Stimulated activated CD4-positive, alpha-beta T cell treated with anti-CD3 and anti-CD28 coated beads, TNF-alpha, amount 100 ng/mL, for 1 hour (primary cell): ENCODE measurements at places on chromosomes 12 and 14.

- no peak for DNase-seq
Observed at GRCh38 chr14:74661726-74662450, 49.9 kb upstream of the LTBP2 start.

DNA sequence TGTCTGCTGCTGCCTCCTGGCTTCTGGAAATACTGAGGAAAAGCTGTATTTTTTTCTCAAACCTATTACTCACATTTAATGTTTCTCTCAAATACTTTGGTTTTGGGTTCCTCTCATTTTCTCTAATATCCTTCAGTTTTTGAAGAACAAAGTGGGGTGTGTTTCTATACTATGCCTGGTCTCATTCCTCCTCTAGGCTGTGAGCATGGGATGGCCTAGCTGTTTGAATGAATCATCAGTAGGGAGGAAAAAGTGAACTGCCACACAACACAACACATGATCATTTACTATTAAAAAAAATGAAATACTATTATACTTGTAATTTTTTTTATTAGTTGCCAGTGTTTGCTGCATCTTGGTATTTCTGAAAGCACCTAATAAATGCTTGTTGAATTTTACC, 11.3 kb upstream of the SMCO3 start:
- no peak for DNase-seq

DNA sequence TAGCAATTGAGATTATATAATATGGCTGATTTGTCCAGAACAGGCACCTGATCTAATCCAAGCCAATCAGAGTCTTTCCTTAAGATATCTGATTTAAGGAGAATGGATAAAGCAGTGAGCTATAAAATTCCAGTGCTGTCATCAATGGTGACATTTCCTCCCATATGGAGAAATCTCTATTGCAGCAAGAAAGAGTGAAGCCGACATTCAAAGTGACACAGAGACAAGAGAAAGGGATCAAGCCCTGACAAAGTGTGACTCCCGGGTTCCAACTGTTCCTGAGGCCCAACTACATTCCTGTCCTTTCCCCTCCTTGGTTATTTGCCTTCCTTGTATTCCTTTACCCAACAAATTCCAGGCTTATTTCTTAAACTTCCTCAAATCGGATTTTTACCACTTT, 430.0 kb upstream of the SOX5 start:
- DNase-seq: no peak

DNA sequence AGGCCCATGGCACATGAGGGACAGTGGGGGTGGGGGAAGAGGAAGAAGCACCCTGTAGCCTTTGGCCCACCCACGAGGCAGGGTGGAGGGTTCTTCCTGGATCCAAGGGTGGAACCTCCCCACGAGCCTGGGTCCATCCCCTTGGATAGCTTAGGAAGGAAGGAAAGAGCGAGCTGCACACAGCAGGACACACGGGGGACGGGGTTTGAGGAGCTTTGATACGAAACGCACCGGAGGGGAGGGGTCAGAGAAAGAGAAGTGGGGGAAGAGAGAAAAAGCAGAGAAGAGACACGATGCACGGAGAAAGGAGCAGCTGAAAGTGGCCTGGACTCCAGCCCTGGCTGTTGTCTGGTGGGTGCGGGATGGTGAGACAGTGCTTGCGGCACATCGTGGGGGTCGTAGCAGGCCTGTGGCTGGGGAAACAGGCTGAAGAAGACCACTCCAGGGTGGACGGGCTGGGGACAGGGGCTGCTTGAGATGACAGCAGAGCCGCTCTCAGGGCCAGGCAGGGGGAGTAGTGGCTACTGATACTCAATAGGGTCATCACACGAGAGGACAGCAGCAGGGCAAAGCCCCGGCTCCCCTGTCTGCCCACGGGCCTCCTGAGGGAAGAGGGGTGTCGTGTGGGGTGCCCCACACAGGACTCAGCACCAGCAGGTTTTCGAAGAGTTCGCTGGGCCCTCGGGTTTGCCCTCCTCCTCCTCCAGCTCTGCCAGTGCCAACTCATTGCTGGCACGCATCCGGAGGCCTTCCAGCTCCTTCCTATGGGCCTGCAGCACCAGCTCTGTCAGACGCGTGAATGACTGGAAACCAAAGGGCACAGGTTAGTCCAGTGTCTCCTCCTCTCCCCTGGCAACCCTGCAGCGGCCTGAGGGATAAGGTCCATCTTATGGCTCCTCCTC, 5.4 kb upstream of the GPX2 start:
- no peak for DNase-seq

DNA sequence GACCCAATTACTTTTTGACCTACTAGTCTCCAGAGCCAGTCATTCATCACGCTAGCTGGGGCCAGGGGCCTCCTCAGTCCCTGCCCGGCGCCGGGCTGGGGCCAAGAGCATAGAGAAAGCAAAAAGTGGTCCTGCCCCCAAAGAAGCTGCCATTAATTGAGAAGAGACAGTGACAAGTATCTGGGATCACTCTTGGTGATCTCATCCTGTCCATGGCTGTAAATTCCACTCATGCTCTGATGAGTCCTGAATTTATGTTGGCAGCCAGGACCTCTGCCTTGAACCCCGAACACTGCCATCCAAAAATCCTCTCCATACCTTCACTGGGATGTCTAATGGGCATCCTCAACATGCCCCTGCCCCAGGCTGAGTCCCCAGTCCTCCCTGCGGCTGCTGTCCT, 34.4 kb upstream of the DLK1 start:
- DNase-seq: no peak

- DNase-seq: no peak
Observed at GRCh38 chr14:89618330-89618708, 201.3 kb upstream of the FOXN3 start.

- DNase-seq: no peak
Observed at GRCh38 chr14:61322011-61322798, 826 bp downstream of the PRKCH start.

DNA sequence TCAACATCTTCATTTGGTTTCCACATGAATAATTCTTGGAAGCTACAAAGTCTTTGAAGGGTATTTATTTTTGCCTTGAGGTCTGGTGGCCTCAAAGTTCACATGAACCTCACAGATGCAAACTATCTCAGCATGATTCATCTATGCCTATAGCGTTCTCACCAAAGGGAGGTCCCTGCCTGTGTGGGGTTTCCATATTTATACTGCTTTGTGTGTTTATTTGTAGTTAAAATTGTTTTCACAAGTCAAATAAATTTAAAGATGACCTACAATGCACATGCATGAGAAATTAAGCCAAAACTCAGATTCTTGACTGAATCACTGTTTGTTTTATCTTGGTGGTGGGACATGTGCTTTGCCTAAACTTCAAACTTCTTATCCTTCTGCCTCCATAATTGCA, 176.7 kb downstream of the PPM1H start:
- DNase-seq: no peak

DNA sequence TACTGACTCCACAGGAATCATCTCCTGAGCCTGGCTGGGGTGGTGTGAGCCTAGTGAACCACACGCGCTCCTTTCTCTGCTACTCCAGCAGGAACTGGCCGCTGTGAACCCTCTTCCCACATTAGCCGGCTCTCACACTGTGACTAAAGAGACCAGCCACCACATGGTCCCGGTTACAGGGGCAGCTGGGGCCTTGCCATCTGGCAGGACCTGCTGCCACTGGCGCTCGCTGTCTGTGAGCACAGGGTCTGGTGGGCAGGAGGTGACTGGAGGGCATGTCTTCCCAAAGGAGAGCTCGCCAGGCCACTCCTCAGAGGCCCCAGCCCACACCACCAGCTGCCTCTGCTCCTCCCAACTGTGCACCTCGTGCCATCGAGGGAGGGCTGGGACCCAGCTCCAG, 99.3 kb downstream of the SINHCAF start:
- no peak for DNase-seq

DNA sequence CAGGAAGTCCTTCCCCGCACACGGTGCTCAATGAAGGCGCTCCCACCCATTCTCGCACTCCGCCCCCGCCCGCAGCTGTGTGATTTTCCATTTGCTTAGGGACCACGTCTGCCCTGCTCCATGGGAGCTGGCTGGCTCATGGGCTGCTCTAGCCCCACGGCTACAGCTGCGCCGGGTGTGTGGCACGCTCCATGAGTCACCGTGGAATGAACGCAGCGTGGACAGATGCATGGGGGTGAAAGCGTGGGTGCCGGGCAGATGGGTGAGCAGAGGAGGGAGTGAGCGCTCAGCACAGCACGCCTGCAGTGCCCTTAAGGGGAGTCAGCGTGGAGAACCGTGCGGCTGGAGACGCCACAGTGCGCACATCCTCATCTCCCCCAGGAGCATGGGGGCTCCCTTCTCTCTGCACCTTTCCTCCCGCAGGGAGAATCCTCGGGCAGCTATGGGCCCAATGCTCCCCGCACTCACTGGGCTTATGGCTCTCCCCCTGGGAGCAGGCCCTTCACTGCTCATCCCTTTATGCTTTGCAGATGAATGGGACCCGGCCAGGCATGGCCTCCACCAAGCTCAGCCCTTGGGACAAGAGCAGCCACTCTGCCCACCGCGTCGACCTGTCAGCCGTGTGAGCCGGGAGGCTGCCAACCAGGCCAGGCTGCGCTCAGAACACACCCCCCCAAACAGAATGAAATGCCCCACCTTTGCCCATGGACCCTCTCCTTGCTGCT, 185.1 kb downstream of the ADGRD1 start:
- DNase-seq: no peak

DNA sequence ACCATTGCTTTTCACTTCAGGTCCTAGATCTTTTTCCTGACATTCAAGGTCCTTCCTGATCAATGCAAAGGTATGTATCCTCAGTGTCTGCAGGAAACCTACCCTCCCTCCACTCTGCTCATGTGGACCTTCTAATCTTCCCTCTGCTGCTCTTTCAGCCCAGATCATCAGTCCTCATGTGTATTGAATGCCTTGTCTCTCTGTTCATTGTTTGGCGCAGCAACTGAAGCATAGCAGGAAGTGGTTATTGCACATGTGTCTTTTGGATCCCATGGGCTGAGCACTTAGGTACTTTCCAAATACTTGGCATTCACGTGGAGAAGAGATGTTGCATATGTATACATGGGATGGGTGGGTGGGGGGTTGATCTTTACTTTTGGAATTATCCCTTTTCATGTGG, 4.3 kb upstream of the NIN start:
- DNase-seq: no peak

DNA sequence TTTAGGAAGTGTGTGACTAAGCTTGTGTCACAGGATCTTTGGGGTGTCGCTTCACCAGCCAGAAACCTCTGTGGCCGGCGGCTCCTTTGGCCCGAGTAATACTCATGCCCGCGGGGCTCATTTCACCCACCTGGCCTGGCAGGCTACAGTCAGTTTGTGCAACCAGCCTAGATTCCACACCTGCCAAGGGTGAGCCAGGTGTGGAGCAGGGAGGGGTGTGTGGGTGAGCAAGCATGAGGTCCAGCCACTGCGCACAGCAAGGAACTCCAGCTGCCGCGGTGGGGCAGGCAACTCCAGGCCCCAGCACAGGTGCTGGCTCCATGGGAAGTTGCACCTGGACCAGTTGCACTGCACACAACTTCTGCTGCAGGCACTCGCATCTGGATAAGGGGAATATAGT, 462.3 kb upstream of the LRFN5 start:
- no peak for DNase-seq

DNA sequence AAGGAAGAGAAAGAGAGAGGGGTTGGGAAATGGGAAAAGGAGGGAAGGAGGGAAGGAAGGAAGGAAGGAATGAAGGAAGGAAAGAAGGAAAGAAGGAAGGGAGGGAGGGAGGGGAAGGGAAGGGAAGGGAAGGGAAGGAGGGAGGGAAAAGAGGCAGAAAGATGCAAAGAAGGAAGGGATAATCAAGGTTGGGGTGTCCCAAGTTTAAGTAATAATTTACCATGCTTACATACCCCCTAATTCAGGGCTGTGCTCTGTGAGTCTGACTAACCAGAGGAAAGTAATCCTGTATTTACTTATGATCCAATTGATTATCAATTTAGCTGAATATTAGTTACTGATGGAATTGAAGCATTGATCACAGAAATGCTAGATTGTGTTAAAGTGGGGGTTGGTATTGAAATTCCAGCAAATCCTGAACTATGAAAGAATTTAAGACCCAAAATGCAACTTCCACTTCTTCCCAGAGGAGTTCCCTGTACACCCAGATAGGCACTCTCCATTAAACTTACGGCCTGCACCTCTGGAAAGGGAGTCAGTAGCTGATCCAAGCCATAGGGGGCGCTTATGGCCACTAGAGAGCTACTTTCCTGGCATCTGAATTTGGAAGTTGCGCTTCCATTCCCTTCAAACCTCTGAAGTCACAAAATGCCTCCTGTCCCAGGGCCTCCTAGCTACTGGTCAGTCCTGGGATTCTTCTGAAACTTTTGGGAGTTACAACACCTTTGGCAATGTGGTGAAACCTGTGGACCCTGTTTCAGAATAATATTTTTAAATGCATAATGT, 162.7 kb upstream of the PWP1 start:
- no peak for DNase-seq

GRCh38 chr14:90484291-90484690, 87.5 kb downstream of the CALM1 start:
- no peak for DNase-seq

DNA sequence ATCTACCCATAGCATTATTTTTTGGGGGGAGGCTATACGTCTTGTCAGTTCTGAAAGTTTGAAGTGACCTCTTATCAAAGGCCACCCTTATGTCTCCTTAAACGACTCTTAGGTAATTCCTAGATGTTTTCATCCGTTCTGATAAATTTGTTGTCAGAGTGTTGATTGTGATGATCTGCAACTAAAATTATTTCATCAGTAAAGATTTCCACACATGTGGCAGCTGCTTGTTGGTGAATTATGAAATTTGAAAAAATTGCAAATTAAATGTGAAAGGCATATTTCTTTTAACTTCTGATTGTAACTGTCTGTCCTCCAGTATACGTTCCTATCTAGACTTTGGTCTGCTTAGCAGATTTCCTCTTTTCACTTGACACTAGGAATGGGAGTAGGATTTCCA, 1.4 kb downstream of the ADIPOR2 start:
- no peak for DNase-seq

DNA sequence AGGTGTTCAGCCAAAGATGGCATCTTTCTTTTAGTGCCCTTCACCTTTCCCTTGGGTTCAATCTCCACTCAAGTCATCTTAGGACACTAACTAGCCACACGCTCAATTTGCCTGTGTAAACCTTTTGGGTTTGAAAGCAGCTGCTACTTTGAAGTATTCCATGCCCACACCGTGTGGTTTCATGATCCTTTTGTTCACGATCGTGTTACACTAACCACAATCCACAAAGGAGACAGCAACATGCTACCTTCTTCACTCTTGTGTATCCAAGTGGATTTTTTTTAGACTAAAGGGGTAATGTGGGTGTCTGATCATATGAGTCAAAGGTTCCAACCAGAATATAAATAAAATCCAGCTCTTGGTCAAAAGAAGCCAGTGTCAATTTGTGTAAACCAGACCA, 122.7 kb upstream of the FAR2 start:
- DNase-seq: no peak

DNA sequence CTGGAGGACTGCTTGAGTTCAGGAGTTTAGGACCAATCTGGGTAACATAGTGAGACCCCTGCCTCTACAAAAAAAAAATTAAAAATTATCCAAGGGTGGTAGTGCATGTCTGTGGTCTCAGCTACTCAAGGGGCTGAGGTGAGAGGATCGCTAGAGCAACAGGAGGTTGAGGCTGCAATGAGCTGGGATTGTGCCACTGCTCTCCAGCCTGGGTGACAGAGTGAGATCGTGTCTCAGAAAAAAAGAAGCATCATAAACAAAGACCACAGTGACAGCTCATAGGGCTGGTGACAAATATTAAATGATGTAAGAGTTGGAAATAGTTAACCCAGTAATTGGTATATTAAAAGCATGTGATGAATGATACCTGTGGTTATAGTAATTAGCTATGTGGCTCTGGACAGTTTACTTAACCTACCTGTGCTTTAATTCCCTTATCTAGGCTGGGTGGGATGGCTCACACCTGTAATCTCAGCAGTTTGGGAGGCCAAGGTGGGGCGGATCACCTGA, 68.0 kb downstream of the GSC start:
- DNase-seq: no peak
